ENCODE measurements at places on chromosomes 3 and 15. TPM values are rescaled to one million over a fixed set of nuclear protein-coding genes. Genes with fewer than 3 reads are reported as not detected.

The GOLGA8H gene
- not detected for total RNA-seq

The ZBBX gene
- not detected for total RNA-seq

The DNAH1 gene
- total RNA-seq, result 2.9 TPM

The ALCAM gene
- total RNA-seq, result 57.7 TPM

The TRNT1 gene
- 10.5 TPM for total RNA-seq

The TMC3 gene
- total RNA-seq, result 0.32 TPM

The HESX1 gene
- total RNA-seq, result not detected

The C2CD4A gene
- 7.9 TPM for total RNA-seq

The ACVR2B gene
- 1.1 TPM for total RNA-seq

The WDR93 gene
- total RNA-seq, result not detected

The TPM1 gene
- 189 TPM for total RNA-seq

The TPRG1 gene
- total RNA-seq, result 5.8 TPM

The SLC9A9 gene
- total RNA-seq, result 3.9 TPM

The TM2D3 gene
- 21.3 TPM for total RNA-seq

The MYO5C gene
- not detected for total RNA-seq

The SPINK8 gene
- total RNA-seq, result not detected

The PEX5L gene
- not detected for total RNA-seq
